ENCODE measurements at places on chromosomes 5 and 9. TPM values are rescaled to one million over a fixed set of nuclear protein-coding genes. Genes with fewer than 3 reads are reported as not detected.

- H3K4me1 ChIP-seq: peaks cover 30% of the 10 kb centered on the region
- H3K4me3 ChIP-seq: no peak overlapping the region
- no peaks in the 10 kb centered on the region for H3K27me3 ChIP-seq
- H3K36me3 ChIP-seq: no peaks in the 10 kb centered on the region
- H3K27ac ChIP-seq: no peak overlapping the region
Observed at GRCh38 chr5:73116506-73116905, 3.9 kb upstream of the TMEM171 start.

GRCh38 chr9:75601280-75601679 lies 289.2 kb upstream of the PCSK5 start:
- H3K27me3 ChIP-seq: no peaks in the 10 kb centered on the region
- H3K4me1 ChIP-seq: no peaks in the 10 kb centered on the region
- no peak overlapping the region for H3K27ac ChIP-seq
- DNase-seq: no peak
- H3K4me3 ChIP-seq: no peak overlapping the region
- no peaks in the 10 kb centered on the region for H3K36me3 ChIP-seq

DNA sequence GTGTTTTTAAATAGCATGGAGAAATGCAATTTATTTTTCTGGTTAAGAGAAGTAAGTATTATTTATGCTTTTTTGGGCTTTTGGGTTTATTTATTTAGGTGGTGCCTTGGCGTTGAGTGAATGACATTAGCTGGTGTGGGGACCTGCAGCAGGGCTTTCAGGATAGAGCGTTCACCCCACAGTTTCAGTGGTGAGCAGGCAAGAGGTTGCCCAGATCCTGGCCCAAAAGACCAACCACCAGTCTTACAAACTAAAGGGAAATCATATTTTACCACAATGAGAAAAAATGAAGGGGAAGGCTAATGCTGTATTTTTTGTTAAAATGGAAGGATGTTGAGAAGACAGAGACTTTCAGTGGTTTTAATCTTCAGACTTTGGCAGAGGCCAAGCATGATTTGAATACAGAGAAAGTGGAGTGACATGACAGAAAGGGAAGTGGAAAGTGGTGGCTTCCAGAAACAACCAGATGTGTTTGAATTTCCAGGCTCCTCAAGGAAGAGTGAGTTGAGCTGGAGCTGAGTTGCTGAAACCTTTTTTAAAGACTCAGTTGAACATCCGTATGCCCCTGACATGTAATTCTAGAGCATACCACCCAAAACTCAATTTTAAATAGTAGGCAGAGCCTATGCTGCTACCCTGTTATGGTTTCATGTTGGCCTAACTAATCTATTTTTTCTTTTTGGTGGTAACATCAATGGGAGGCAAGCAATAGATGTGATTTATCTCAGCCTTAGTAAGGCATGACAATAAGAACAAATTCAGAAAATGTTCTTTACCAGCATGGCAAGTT lies 94.8 kb downstream of the AOPEP start:
- H3K4me3 ChIP-seq: no peak overlapping the region
- DNase-seq: no peak
- H3K27me3 ChIP-seq: no peaks in the 10 kb centered on the region
- peaks cover 64% of the 10 kb centered on the region for H3K4me1 ChIP-seq
- H3K27ac ChIP-seq: peak overlapping the region; percentile 96

GRCh38 chr5:82922086-82922734 lies 155.0 kb downstream of the TMEM167A start:
- no peak overlapping the region for H3K27ac ChIP-seq
- H3K4me3 ChIP-seq: no peak overlapping the region
- DNase-seq: no peak
- H3K4me1 ChIP-seq: no peaks in the 10 kb centered on the region

DNA sequence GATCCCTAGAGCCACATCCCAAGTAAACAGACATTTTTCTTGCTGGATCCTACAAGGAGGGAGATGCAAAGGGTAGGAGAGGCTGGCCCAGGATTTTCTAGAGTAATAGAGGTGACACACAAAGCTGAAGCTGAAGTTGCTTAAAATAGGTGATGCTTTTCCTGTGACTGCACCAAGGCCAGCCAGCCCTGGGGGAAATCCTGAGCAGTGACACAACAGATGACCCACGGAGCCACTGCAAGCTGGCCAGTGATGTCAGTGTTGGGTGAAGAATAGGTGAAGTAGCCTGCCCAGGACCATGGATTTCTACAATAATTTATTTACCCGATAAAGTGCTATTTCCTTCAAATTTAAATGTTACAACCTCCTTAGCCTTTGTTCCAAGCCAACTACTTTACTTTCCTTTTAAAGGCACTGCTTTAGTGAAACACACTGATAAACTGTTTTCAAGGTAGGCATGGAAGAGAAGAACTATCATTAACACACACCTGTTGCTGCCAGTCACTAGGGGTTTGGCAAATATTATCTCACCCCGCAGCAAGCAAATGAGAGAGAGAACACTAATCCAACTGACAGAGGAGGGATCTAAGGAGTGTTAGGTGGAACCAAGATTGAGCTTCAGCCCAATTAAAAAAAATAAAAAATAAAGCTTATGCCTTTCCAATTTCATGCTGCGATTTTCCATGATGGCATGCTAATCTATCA lies 123.5 kb downstream of the CTNND2 start:
- H3K4me3 ChIP-seq: no peak overlapping the region
- no peak for DNase-seq
- no peaks in the 10 kb centered on the region for H3K36me3 ChIP-seq
- H3K4me1 ChIP-seq: no peaks in the 10 kb centered on the region
- no peak overlapping the region for H3K27ac ChIP-seq

- H3K27ac ChIP-seq: no peak overlapping the region
- no peak for DNase-seq
- H3K4me1 ChIP-seq: peaks cover 15% of the 10 kb centered on the region
- H3K4me3 ChIP-seq: no peak overlapping the region
- H3K36me3 ChIP-seq: no peaks in the 10 kb centered on the region
Observed at GRCh38 chr5:56607551-56607950, 207.8 kb upstream of the MAP3K1 start.

DNA sequence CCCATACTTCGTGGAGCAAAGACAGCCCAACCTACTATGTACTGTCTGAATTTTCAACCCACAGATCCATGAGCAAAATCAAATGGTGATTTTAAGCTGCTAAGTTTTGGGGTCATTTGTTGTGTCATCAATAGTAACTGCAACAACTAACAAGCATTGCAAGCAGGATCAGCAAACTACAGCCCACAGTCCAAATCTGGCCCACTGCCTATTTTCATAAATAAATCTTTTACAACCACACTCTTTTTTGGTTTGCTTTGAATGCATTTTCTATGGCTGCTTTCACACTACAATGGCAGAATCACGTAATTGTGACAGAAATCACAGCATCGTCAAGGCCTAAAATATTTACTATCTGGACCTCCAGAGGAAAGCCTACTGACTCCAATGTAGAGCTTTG lies 237.2 kb upstream of the TRIM32 start:
- no peaks in the 10 kb centered on the region for H3K4me1 ChIP-seq
- no peaks in the 10 kb centered on the region for H3K36me3 ChIP-seq
- H3K27me3 ChIP-seq: no peaks in the 10 kb centered on the region
- no peak overlapping the region for H3K4me3 ChIP-seq
- H3K27ac ChIP-seq: no peak overlapping the region

CATSPER3 gene
- total RNA-seq: 0.68 TPM

MACROH2A1 gene
- total RNA-seq: 223 TPM

HRCT1 gene
- total RNA-seq: 3.6 TPM

RASGRF2 gene
- total RNA-seq: 0.48 TPM
